AG08396 (cell line): ENCODE measurements at places on chromosomes 13 and 19.

- no peak for DNase-seq
Measured at GRCh38 chr13:73825143-73825542, 309.1 kb downstream of the KLF12 start.

GRCh38 chr19:51181377-51181912, 39.3 kb downstream of the SIGLEC7 start:
- no peak for DNase-seq

DNA sequence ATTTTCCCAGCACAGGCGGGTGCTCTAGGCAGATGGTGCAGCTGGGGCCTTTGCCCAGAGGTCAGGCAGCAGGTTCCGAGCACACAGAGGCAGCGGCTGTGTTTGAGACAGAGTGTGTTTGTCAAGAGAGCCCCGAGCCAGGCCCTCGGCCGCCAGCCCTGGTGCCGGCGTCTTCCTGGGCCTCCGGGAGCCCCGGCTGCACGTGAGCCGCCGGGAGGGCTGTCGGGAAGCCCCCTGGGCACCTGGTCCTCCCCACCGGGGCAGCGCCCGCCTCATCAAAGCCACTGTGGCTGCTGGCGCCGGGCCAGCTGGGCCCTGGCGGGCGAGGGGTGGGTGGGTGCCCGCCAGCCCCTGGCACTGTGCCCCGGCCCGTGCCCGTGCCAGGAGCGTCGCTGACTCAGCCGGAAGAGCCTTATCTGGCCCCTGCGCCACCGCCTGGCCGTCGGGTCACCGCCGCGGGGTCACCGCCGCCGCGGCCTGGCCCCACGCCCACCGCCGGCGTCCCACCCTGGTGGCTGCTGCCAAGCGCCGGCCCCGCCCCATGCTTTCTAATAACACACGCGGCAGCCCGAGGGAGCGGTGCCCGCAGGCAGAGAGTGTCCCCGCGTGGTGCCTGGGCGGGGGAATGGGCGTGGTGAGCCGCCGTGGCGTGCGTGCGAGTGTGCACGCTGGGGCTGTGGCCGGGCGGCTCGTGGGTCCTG, 14.9 kb downstream of the ARID3A start:
- peak; percentile 93 for DNase-seq

- no peak for DNase-seq
Measured at GRCh38 chr13:52793515-52794061, 54.0 kb upstream of the CNMD start.

GRCh38 chr13:33629605-33630360, 188.2 kb upstream of the RFC3 start:
- DNase-seq = no peak

DNA sequence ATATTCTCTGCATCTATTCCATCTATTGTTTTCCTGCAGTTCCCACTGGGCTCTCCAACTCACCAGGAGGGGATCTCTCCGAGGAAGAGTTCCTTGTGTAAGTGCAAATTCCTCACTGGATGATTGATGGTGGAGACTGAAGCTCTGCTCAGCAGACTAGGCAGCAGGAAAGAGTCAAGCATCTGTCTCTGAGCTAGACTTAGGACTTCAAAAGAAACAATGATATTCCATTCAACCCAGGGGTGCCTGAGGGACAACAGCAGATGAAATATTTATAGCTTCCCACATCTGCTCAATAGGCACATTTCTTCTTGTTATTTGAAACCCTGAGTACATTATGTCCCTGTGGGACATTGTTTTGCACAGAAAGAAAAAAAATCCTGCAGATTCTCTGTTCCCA, at the start of the genes OR7A5 and OR7C1:
TSS of gene OR7A5 (minus strand) at position 175 of the 400 bp plus-strand sequence. CDS start 6,944 bp downstream, outside the sequence.
TSS of gene OR7C1 (minus strand) at position 175 of the 400 bp plus-strand sequence. CDS start 35,049 bp downstream, outside the sequence.
- DNase-seq = no peak

DNA sequence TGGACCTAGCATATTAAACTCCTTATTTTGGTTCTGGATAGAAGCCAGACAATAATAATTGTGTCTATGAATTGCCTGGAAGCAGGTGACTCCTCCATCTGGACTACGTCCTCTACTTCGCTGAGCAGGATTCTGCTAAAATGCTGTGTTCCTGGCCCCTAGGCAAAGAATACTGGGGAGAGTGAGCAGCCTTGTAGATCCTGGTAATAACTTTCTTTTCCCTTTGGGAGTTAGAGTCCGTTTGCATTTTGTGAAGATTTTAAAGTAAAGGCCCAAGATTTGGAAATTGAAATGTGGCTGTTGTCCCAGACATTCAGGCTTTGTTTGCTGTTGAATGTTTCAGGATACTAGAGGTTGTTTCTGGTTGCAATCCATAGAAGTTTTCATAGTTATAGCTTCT, 511.9 kb upstream of the KLF12 start:
- DNase-seq = no peak

GRCh38 chr13:45303026-45303425, 38.0 kb downstream of the TPT1 start:
- DNase-seq = no peak

DNA sequence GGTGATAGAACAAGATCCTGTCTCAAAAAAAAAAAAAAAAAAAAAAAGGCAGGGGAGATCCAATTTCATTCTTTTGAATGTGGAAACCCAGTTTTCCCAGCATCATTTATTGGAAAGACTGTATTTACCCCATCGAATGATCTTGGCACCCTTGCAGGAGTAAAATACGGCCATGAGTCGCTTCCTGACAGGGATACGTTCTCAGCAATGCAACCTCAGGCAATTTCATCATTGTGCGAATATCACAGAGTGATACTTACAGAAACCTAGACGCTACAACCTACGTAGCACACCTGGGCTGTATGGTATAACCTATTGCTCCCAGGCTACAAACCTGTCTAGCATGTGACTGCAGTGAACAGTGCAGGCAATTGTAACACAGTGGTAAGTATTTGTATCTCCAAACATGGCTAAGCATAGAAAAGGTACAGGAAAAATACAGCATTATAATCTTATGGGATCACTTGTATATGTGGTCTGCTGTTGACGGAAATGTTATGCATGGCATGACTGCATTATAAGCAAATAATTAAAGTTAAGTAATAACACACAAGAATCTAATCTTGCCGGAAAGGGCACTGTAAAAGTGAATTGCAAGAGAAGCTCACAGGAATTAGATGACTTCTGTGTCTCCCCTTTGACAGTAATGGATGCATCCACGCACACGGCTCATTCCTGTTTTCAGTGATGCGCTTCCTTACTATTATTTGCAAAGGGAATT, 24.1 kb downstream of the RFX2 start:
- DNase-seq = no peak

DNA sequence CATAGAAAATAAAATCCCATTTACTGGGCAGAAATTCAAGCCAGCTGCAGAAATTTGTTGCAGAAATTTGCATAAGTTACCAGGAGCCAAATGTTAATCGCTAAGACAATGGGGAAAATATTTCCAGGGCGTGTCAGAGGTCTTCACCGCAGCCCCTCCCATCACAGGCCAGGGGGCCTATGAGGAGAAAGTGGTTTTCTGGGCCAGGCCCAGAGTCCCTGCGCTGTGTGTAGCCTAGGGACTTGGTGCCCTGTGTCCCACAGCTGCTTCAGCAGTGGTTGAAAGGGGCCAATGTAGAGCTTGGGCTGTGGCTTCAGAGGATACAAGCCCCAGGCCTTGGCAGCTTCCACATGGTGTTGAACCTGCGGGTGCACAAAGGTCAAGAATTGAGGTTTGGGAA, 278.9 kb upstream of the PCDH9 start:
- DNase-seq = no peak

DNA sequence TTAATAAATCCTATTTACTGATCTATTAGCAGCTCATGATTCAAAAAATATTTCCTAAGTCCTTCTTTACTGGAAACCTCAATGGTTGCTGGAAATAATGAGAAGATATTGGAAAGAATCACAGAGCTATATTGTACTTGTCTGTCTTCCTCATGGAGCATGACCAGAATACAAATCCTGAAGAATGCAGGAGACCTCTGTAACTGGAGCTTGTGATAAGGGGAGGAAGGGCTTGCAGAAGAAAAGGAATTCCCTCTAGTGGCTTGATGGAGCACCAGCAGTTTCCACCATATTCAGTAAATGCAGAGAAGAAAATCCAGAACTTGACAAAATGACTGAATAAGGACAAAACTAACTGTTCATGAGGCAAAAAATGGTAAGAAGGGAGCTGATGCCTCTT, 1333.1 kb downstream of the EFNB2 start:
- DNase-seq = no peak

- DNase-seq = no peak
Measured at GRCh38 chr19:10266706-10267105, 4.2 kb upstream of the ICAM1 start.

DNA sequence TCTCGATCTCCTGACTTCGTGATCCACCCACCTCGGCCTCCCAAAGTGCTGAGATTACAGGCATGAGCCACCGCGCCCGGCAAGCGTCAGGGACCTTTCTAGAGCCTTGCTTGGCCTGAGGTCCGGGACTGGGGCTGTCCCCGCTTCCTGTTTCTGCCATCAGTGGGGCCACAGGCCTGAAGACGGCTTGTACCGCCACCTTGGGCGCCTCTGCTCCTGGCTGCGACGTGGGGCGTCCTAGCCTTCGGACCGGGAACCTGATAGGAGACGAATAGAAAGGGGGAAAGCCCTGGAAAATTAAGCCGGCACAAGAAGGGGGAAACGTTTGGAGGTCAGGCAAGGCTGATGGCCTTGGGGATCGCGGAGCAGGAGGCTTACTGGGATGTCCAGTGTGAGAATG, 35.1 kb downstream of the RNF6 start:
- DNase-seq = no peak

DNA sequence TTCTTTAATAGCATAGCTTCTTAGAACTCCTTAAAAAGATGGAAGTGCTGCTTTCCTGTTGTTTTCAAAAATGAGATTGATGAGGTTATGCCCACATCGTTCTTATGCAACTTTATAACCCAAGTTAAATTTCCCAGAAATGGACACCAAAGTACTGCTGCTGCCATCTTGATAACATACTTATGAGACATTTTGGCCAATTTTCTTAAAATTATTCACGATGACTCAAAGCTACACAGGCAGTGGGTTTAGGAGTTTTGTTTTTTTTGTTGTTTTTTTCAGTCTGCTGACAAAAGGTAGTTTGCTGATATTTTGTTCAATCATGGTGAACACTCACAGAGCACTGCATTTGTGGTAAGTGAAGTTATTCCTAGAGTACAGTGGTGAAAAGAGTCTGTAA, 54.9 kb upstream of the RFC3 start:
- no peak for DNase-seq

GRCh38 chr13:70171151-70171550, 62.9 kb upstream of the KLHL1 start:
- DNase-seq = no peak

GRCh38 chr19:21432590-21432989, 35.7 kb downstream of the ZNF493 start:
- DNase-seq = no peak

- DNase-seq = no peak
Measured at GRCh38 chr19:18433735-18434398, 4.1 kb downstream of the ISYNA1 start.

DNA sequence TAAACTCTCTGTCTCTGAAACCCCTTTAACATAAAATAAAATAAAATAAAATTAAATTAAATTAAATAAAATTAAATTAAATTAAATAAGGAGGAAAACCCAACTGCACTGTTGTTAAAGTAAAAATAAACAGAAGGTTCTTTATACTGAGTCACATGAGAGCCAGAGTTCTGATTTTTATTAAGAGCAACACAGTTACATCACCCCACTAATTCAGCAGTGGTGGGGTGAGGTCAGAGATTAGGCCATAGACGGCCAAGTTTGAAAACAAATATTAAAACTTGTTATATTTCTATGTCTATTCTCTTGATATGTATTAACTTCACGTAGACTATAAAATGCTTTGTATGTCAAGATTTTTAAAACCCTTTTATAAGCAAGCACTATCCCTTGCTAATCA, 59.5 kb downstream of the MYCBP2 start:
- no peak for DNase-seq

- no peak for DNase-seq
Measured at GRCh38 chr19:42452590-42452989, 9.8 kb upstream of the CXCL17 start.

- peak; percentile 35 for DNase-seq
Measured at GRCh38 chr19:32581705-32582179, 752 bp downstream of the PDCD5 start.

GRCh38 chr19:23145617-23146415, 29.0 kb downstream of the ZNF730 start:
- DNase-seq = no peak

DNA sequence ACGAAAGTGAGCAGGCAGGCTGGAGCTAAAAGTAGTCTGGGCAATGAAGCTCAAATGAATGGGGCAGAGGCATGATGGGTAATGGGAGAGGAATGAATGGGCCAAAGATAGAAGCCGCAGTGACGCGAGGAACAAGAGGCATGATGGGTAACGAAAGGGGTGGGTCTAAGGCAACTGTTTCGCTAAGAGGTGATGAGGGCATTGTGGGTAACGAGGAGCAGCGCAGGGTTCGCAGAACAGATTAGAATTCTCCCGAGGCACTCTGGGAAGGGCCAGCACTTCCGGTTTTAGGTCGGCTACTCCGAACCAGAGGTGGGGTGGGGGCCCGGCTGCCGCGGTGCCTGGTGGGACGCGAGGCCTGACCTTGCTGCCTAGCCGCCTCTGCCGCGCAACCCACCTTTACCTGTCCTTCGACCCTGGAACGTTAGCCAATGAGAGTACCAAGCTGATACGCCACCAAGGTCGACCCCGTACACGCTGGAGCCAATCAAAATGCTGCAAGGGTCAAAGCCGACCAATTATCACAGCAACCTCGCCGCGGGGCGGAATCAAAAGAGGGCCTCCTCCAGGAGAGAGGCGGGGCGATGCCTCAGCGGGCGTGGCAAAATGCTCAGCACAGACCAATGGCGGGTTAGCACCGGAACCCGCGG, 563 bp upstream of the TOMM40 start:
- DNase-seq = peak; percentile 93

- DNase-seq = no peak
Measured at GRCh38 chr13:25528266-25528665, 156.5 kb downstream of the ATP8A2 start.

GRCh38 chr13:75324413-75324940, 157.5 kb downstream of the TBC1D4 start:
- no peak for DNase-seq

DNA sequence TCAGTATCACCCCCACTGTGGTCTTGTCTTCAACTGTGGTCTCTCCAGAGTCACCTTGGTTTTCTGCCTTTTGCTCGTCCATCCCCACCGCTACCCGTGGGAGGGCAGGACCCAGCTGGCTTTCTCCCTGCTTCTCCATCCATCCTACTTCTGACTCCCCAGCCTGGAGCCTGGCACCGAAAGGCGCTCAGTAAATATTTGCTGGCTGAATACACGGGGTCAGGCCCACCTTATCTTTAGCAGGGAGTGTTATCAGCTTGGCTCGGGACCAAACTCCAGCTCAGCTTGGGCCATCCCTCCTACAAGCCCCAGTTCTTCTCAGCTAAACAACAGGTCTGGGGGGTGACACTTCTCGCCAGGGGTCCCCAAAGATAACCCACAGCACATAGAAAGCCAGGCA, 62.0 kb upstream of the KLF2 start:
- DNase-seq = no peak
